ENCODE measurements at places on chromosomes 2 and 18.

GRCh38 chr2:134766583-134766982 is 47.8 kb upstream of the TMEM163 start:
- no peak for DNase-seq

DNA sequence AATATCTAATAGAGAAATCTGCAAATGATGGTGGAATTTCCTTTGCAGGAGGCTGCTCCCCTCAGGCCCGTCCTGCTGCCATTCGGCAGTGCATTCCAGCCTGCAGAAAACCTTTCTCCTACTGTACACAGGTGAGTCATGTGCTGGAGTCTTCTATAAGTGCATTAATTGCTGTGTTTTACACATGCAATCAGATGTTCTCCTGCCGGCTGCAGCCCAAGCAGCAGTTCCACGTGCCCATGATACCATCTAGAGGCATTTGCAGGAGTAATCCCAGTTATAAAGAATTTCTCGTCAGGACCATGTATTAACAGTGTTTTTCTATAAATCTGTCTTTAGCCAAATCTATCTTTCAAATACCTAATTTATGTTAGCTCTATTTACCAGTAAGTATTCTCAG is 304.7 kb upstream of the HNMT start:
- no peak for DNase-seq

DNA sequence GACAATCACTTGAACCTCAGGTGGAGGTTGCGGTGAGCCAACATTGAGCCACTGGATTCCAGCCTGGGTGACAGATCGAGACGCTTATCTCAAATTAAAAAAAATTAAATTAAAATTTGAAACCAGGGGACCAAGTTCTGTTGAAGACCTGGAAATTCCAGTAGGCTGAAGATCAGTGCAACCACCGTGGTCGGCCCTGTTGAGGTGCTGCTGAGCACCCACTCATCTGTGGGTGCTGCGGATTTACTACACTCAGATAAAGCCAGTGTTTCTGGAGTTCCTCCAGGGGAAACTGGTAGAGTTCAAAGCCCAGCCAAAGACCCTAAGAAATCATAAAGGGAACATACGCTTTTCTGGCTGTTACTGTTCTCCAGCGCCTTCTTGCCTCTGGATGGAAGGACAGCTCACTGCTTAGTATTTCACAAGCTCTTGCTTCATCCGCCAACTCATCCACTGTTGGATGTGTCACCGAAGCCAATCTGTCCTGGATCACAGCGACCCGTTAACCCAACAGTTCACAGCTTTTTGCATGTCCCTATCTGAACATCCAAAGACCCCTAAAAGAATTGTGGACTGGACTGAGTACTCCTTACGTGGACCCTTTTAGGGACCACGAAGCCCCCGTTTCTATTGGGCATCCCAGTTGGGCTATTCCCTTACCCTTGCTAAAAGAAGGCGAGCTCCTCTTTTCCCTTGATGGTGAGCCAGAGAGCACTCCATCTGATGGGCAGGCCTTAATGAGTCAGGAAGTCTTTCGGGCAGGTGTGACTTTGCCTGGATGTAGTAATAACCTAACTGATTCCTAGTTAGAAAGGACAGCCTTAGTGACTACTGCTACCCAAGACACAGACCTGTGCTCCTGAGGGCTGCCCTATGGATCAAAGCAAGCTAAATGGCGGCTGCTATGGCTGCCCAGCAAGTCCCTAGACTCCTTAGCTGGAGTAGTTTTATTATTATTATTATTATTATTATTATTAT is 6.0 kb upstream of the ALPP start:
- DNase-seq, result peak; percentile 19

GRCh38 chr2:56133931-56134629 is 49.7 kb upstream of the CCDC85A start:
- no peak for DNase-seq

GRCh38 chr2:127149384-127149783 is 42.4 kb upstream of the BIN1 start:
- peak; percentile 98 for DNase-seq

- peak; percentile 29 for DNase-seq
These were observed 50.7 kb upstream of the OTX1 start for GRCh38 chr2:62999905-63000304.

GRCh38 chr2:216388046-216388884 is 16.0 kb upstream of the MARCHF4 start:
- DNase-seq, result no peak

DNA sequence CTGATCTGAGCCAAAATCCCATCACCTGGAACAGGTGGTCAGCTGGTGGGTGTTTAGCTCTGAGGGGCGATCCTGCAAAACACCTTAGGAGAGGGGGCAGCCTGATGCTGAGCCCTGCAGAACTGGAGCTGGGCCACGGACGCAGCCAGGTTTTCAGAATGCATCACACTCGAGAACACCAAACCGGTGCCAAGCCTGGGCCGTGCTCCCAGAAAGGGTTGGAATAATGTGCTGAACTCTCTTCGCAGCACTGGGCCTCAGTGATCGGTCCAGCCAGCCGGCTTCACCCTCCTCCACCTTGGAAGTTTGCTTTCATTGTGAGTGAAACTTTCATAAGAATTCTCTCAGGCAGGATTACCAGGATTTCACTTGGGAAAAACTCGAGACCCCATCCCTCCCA is 56.5 kb upstream of the TTC39C start:
- no peak for DNase-seq

- no peak for DNase-seq
These were observed 77.5 kb downstream of the KLF7 start for GRCh38 chr2:207088276-207088675.

DNA sequence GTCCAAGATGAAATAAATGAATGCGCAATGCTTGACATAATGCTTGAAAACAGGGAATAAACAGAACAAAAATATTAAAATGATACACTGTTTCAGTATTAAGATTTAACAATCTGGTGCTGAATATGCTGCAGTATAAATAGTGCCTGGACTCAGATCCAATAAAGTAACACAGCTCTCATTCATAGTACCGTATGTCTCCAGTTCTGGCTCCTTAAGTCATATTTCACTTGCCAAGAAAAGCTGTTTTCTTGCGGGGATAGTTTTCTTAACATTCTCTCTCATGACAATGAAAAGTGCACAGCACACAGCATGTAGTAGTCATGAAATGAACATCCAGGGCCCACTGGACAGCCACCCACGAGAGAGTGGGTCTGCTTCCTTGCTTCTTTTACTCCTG is 74.7 kb downstream of the SATB2 start:
- no peak for DNase-seq

DNA sequence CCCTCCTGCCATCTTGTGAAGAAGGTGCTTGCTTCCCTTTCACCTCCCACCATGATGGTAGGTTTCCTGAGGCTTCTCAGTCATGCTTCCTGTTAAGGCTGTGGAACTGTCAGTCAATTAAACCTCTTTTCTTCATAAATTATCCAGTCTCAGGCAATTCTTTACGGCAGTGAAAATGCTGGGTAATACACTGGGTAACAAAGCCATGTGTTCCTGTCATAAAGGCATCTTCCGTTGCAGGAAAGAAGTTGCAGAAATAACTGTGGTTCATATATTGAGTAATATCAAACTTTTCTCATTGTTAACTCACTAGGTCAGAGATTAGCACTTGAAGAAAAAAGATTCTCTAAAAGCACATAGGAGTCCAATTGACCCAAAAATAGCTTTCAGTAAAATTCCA is 163.9 kb upstream of the HNMT start:
- no peak for DNase-seq

DNA sequence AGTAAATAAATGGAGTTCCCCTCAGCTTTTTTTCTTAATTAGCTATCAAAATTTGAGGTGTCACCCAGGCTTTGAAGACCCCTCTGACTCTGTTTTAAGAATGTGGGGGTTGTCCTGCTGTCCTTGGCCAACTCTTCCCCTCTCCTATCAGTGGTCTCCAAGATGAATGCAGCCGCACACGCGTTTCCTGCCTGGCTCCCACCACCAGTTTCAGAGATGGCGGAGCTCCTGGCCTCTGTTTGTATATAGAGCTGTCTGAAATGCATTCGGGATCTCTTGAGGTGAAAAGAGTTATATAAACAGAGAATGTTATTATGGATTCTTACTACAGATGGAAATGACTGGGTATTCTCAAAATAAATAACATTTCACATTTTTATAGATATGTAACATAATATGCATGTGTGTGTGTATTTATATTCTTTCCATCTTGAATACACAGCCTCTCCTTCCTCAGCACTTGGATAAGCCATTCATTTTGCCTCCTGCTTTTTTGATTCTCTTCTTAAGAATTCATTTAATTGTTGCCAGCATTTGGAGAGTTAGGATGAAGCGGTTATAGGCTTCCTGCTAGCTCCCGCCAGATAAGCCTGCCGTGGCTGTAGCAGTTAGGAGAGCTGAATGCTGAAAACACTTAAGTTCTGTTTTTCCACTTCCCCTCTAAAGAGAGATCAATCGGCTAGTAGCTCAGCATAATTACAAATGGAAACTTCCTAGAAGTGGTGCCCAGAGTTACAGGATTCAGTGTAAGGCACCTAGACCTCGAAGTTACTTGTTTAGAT is 659.3 kb upstream of the FANCL start:
- no peak for DNase-seq

- no peak for DNase-seq
These were observed 7.6 kb downstream of the ITM2C start for GRCh38 chr2:230872151-230872967.

GRCh38 chr18:335733-336132 is 67.9 kb upstream of the THOC1 start:
- no peak for DNase-seq

Measured in fibroblast of skin of right biceps (primary cell).